ENCODE measurements at places on chromosomes 2 and 18. TPM values are rescaled to one million over a fixed set of nuclear protein-coding genes. Genes with fewer than 3 reads are reported as not detected.

GRCh38 chr2:229927817-229928321 lies 5.6 kb downstream of the FBXO36 start:
- ATAC-seq: no peak

DNA sequence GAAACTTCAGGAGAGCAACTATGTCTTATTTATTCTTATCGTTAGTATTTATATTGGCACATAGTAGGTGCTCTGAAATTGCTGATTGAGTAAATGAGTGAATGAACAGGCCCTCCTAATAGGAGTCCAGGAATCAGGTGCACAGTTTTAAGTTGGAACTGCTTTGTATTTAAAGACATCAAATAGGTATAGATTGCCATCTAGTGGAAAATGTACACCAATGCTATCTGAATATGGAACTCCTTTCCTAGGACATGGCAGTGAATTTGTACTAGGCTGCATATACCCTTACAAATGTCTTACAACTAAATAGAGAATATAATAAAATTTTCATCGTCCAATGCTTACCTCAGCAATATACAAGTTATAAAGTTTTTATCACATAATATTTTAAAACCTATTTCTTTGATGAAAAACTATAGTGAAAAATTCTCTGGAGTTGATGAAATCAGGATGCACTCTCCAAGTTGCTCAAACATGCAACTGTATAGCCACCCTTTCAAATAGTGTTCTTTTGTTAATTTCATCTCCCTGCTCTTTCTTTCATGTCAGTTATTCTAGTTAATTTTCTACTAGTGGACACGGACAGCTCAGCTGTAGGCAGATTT lies 318.9 kb upstream of the SYT4 start:
- no peak for ATAC-seq

DNA sequence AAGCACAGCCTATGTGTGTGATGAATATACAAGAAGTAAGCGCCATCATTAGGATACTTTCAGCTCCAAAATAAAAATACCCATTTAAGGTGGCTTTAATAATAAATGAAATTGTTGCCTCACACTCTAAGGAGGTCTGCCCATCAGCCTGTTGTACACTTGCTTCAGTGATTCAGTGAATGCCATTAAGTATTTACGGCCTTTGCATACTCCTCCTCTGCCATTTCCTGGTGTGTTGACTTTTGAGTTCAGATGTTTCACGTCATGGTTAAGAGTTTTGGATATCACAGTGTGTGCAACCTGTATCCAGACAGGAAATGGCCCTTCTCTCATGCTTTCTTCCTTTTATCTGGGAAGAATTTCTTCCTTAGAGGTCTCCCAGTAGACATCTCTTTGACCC lies 38.6 kb upstream of the SNORC start:
- no peak for ATAC-seq

- ATAC-seq: no peak
Observed at GRCh38 chr2:205701509-205701908, 19.2 kb downstream of the NRP2 start.

- ATAC-seq: no peak
Observed at GRCh38 chr2:172273910-172274571, 153.3 kb upstream of the ITGA6 start.

The NCK2 gene
- 75.4 TPM for total RNA-seq
